ENCODE measurements at places on chromosomes 1 and 21.
A peak's percentile ranks its signal among the peaks of the same experiment; 100 is the strongest.

- DNase-seq: no peak
These were observed 87.6 kb downstream of the PDE9A start for GRCh38 chr21:42741066-42741465.

GRCh38 chr1:67970088-67970487 is 80.3 kb downstream of the DIRAS3 start:
- DNase-seq: no peak

DNA sequence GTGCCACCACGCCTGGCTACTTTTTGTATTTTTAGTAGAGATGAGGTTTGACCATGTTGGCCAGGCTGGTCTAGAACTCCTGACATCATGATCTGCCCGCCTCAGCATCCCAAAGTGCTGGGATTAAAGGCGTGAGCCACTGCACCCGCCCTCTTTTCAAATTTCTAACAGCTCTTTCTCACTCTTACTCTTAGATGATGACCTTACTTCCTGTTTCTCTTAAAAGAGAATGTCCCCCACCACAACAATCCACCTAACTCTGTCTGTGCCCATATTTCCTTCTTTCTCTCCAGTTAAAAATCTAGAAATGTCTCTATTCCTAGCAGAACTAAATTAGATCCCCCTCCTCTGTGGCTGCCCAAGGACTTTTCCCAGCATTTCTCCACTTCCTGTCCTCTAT is 46.6 kb upstream of the RGS2 start:
- DNase-seq: no peak

DNA sequence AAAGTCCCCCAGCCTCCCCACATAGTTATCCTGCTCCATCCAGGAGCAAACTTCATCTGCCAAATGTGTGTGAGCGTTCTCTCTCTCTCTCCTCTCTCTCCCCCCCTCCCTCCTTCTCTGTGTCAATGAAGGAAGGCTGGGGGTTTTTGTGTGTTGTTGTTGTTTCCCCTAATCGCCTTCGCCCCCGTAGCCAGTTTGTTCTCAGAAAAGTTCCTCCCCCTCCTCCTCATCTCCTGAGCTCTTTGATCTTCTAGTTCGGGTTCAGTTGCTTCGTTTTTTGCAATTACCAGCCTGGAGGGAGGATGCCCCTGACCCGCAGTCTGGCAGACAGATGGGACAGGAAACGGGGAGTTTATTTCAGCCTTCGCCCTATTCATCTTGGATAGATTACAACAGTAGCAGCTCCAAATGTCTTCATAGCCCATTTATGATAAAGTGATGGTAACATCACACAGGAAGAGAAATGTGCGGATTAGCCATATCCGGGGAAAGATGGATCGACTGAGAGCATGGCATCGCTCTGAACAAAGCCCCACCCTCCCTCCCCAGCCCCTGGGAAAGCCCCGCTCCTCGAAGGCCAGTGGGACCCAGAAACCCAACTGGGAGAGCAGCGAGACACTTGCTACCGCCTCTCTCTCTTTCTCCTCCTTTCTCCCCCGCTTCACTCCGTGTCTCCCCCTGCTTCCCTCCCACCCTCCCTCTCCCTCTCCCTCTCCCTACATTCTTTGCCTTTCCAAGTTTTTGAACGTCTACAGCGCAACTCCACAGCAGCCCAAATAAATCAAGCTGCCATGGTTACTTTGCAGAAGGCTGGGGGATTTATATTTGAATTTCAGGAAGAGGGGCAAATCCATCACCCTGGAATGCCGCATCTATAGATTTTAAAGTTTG is 139.7 kb upstream of the ARHGEF16 start:
- DNase-seq: no peak

GRCh38 chr1:234913278-234913649 is 215.4 kb downstream of the TOMM20 start:
- no peak for DNase-seq

DNA sequence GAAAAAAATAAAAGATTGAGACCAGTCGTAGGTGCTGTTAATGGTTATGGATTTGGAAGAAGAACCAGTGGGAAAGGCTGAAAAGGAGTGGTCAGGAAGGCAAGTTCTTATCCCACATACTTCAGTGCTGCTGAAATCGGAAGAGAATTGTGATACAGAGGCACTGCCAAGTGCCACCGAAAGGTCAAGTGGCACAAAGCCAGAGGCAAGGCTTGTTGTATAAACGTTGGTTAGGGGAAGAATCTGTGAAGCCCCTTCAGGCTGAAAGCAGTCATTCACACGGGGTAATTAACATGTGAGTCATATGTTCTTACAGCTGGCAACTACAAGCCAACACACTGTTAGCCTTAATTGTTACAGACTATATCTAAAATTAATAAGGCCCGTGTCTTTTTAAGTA is 48.8 kb downstream of the ZBTB40 start:
- DNase-seq: no peak

DNA sequence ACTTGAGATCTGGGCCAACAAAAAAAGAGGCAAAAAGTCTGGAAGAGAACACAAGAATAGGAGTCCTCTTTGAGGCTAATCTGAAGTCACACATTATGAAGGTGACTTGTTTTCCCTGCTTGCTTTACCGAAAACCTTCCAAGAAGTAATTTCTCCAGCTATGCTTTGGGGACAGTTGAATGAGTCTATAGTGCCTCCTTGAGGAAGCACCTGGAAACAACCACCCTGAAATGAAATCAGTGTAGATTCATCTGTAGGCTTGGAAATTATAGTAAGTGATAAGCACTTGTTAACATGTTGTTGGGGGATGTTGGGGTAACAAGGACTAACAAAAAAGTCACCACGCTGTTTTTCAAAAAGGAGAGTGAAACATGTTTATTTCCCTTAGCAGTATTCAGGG is 23.4 kb upstream of the RPTN start:
- no peak for DNase-seq

DNA sequence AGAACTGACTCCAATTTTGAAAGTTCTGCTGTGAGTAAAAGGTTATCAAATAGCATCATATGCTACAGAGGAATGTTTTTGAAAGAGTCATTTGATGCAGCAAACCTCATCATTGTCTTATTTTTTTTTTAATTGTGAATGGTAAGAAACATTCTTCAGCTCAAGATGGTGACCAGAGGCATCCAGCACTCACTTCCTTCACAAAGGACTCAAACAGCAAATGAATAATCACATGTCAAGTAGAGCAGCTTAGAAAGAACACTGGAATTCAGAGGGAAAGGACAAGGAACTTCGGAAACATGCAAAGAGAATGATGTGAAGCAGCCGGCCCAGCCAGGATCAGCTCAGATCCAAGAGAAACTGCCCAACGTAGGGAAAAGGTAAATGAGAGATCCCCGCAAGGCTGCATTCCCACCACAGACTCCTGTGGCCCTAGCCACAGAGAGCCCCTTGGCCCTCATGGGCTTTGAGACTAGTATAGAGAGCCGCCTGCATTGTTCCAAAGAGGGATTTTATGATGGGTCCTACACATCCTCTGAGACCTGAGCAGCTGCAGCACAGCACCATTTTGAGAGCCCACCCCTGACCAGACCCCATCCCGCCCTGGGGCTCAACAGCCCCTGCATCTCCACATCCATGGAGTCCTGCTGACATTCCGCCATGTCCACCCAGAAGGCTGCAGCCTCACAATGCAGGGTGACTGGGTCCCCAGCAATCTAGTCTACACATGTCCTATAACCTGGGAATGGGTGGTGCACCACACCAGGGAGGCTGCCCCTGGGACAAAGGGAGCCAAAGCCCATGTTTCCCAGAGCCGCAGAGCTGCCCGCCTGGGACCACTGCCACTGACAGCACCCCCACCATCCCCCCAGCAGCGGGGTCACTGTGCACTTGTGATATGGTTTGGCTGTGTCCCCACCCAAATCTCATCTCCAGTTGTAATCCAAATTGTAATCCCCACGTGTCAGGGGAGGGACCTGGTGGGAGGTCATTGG is 21.2 kb upstream of the UTS2 start:
- DNase-seq: no peak

DNA sequence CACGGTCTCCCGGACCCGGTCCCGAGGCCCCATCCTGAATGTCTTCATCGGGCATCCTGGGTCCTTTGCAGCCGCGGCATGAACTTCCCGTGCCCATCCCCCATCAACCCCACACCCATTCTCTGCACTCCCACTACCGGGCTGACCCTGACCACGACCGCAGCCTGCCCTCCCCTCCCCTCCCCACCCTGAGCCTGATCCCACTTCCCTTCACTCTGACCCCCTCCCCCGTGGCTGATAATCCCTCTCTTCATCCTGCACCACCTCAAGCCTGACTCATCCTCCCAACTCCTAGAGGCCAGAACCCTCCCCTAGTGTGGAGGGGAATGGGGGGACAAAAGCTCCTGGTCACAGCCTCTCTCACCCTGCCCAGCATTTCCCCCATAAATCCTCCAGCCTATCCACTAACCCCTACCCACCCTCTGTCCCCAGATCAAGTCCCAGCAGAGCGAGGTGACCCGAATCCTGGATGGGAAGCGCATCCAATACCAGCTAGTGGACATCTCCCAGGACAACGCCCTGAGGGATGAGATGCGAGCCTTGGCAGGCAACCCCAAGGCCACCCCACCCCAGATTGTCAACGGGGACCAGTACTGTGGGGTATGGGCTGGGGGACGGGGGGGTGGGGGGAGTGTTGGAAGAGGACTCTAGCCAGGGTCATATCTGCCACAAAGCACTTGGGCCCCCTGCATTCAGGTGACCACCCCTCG is 602 bp downstream of the SH3BGRL3 start:
- DNase-seq: peak; percentile 52

- DNase-seq: no peak
These were observed 9.3 kb downstream of the SLC25A24 start for GRCh38 chr1:108190686-108191416.

DNA sequence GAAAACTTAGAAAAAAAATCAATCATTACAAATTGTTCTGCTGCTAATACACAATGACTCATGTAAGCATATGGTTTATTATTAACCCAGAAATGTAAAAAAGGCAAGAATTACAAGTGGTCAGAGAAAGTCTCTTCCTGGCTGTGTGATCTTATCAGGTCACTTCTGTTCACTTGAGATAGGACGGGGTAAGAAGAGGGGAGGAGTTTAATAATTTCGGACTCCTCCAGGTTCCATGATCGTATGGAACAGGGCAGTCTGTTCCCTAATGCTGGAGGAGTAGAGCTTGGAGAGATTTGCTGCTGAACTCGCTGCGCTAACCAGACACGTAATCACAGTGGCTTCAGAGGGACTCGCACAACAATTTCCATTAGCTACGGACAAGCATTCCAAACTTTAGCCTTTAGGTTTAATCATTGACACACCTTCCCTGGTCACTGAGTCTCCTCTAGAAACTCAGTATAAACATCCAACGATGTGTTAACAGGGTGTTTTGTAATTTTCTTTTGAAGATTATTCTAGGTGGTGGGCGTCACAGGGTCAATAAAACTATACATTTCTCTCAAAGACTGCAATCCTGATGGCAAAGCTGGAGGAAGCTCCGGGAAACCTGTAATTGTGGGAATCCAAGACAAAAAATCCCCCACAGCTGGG is 1.3 kb downstream of the CRYZ start:
- no peak for DNase-seq

DNA sequence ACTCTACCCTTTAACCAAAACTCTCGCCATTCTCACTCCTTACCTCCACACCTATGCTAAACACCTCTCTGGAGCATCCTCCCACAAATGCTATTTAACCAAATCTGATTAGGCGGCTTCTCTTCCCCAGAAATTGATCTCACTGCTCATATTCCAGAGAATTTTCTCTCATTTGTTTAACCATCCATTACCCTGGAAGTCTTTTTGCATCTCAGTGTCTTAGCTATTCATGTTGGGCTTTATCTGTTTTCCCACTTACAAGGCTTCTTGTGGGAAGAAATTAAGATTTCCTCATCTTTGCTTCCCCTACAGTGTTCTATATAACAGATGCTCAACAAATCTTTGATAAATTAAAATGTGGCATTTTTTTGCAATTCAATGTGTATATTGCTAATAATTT is 45.5 kb downstream of the MYSM1 start:
- DNase-seq: no peak

DNA sequence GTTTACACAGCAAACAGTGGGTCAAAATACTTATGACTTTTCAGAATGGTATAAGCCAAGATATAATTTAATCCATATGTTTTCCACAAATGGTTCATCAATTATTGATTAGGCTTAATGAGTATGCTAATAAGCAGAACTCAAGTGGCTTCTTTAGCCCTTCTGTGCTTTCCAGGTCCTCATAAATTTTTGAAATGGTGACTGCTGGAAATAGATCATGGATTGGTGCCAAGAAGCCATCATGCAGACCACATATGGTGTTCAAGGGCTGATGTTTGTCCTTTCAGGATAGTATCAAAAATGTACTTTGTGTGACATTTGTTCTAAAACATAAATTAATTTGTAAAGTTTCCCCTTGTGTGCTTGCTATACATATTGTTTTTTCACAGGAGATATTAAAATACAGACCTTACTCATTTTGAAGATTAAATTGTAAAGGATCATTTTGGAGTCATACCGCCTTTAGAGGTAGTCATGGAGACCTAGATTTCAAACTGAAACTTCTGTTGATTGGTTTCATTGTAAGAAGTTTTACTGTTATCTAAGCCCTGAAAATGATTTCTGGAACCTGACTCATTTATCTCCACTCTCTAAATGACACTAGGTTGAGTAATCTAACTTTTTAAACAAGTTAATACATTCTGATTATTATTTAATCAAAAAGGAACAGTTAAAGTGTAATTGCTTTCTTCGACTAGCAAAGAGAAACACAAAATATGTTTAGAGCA is 507.9 kb downstream of the PLA2G4A start:
- no peak for DNase-seq

- no peak for DNase-seq
These were observed 51.8 kb upstream of the FAM89A start for GRCh38 chr1:231091831-231092301.
